ENCODE measurements at places on chromosomes 3 and 15.

DNA sequence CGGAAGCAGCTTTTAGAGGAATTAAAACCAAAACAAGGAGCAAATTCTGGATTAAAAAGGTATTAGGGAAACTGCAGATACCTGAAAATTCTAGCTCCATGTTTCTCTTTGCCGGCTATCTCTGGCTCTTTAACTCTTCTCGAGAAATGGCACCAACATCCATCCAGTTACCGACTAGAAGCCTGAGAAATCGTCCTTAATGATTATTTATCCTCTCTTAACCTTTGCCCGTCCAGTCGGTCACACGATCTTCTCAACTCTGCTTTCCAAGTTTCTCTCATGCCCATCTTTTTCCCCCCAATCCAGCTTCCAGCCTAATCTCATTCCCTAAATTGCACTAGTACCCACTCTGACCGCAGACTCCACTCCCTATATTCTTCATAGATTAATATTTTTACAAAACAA, 596 bp upstream of the SGO1 start:
- DNase-seq: no peak

GRCh38 chr3:86774082-86774691, 216.8 kb downstream of the VGLL3 start:
- DNase-seq: no peak

GRCh38 chr3:12155828-12156227, 2.9 kb downstream of the TIMP4 start:
- no peak for DNase-seq

DNA sequence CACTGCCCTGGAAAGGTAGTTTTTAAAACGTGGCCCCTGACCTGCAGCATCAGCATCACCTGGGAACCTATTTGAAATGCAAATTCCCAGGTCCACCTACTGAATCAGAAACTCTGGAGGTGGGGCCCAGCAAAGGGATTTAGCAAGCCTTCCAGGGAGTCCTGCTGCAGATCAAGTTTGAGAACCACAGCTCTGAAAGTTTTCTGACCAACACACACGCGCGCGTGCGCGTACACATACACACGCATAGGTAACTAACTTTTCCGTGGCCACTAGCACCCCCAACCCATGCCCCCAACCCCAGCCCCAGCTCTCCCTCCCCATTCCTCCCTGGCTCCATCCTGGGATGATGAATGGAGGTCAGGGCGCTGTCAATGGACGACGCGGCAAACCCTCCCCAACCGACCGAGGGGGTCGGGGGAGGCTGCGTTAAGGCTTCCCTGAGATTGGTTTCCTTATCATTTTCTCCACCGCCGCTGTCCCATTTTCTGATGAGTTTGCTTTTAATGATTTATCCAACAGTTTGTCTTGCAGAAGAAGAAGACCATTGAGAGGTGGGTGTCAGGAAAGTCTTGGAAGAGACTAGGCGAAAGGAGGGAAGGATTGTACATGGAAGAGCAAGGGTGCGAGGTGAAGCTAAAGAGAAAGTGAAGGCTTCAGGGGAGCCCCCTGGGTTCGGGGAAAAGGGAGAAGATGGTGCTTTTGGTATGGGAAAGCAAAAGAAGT, 590 bp upstream of the BOC start:
- no peak for DNase-seq

GRCh38 chr15:69390575-69390974, 23.6 kb upstream of the KIF23 start:
- no peak for DNase-seq

DNA sequence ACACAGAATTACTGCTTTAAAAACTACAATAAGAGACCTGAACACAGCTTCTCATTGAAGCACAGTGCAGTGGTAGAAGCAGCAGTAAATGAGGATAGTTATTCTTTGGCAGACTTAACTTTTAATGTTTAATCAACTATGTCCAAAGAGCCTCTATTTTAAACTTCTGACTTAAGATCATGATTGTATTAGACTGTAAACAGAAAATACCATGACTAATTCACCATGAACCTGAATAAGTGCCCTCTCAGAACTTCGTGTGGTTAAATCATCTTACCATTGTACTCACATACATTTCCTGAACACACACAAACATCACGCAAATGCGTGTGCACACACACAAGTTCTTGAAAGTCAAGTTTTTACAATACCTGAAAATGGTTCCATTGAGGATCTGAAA, 13.9 kb downstream of the CEP152 start:
- no peak for DNase-seq

- no peak for DNase-seq
Measured at GRCh38 chr3:177441813-177442646, 244.7 kb upstream of the TBL1XR1 start.

DNA sequence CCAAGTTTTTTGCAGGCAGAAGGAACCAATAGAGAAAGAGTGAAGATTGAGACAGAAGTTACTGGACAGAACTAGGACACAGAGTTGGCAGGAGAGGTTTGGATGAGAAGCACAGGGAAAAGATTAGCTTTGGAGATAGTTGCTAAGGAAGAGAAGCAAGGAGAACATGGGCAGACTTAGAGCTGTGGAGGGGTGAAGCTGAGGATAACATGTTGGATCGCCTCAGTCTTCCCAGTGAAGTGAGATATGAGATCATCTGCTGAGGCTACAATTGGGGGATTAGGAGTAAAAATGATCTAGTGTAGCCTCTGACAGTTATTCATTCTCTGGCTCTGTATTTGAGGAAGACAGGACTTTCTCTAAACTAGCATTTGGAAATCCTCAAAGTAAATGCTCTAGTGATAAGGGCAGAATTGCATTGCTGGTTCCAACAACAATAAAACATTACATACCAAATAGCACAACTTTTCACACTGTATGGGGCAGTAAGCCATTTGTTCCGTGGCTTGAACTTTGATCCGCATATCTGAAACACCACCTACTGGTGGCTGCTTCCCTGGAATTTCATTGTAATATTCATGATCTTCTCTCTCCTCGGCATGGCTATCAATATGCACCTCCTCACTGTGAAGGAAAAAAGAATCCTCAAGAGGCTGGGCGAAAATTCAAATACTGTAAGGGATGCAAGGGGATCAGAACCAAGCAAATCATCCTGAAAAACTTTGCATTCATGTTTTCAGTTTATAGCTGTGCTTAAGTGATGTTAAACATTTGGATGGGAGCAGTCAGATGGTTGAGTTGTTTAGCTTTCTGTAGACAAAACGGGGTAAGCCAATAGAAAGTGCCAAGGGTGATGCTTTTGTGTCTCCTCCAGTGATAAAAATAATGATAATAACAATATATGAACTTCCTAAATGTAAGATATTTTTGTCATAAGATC, 22.2 kb upstream of the EID1 start:
- DNase-seq: no peak

- no peak for DNase-seq
Measured at GRCh38 chr15:78317145-78317836, 17.9 kb upstream of the SKIC8 start.

- no peak for DNase-seq
Measured at GRCh38 chr3:123909785-123910184, 25.7 kb upstream of the MYLK start.

DNA sequence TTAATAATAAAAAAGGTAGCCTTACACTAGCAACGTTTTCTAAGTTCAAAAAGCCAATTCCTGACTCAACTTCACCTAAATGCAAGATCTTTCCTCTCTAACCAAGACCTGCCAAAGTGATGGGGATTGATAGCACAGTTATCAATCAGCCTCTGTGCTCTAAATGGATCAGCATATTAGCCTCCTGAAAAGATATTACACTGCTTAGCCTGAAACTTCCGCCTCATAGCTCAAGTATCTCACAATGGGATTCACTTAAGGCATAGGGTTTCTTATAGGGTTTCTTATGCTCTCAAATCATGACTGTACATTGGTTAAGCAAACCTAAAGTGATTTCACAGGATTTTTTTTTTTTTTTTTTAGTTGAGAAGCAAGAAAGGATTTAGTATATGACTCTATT, 436 bp upstream of the SLC9A9 start:
- DNase-seq: no peak

DNA sequence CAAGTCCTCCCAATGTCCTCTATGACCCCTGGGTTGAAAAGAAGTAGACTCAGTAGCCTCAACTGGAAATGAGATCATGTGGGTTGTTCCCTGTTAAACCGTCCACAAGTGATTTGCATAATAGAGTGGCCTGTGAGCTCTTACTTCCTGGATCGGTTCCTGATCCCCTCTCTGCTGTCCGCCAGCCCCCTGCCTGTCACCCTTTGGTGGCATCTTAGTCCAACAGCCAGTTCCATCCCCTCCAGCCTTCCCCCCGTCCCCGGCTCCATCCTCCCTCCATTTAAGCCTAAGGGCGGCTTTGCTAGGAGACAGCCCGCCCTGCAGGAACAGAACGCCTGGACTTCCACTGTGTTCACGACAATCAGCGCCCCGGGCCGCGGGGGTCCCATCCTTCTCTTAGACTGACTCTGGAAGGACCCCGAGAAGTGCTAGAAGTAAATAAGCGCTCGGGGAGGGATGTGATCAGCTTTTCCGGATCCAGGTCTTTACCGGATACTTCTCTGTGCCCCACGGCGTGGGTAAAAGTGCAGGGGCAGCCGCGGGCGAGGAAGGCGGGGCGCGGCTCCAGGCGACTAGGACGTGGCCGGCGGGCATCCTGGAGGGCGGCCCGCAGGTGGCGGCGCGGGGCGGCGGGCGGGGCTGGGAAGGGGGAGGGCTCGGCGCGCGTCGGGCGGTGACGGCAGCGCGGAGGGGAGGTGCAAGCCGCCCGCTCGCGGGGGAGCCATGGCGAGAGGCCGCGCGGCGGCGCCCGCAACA, 51.2 kb upstream of the ULK4 start:
- DNase-seq: peak; percentile 52

- DNase-seq: no peak
Measured at GRCh38 chr3:143716731-143717130, 131.5 kb downstream of the SLC9A9 start.

DNA sequence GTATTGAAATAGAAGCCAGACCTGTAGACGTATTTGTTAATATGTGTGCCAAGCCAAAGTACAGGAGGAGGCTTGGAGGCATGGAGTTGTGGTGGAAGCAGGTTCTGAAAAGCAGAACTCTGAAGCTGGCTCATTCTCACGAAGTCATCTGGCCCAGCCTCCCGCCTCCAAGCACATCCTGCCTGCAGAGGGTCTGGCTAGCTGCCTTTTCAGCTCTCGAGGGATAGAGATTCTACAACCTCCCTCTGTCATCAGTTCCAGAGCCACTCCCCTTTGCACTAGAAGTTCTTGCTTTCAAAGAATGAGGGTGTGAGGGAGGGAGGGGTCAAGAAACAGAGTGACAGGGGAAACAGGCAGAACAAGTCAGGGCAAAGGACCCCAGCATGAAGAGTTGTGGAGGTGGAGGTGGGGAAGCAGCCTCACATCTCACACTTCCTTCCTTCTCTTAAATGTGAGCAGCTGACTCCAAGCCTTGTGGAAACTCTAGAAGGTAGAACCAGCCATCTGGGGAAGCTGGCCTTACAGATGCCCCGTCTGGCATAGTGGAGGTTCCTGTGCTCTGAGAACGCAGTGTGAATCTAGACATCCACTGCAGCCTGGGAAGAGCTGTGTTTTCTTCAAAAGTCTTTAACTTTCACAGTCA, 95.3 kb downstream of the SLC49A4 start:
- no peak for DNase-seq

- DNase-seq: no peak
Measured at GRCh38 chr3:66432041-66432766, 68.6 kb downstream of the LRIG1 start.

GRCh38 chr3:120608506-120608905, 12.4 kb downstream of the NDUFB4 start:
- DNase-seq: no peak

- no peak for DNase-seq
Measured at GRCh38 chr3:29255854-29256696, 24.8 kb upstream of the RBMS3 start.

GRCh38 chr3:77014226-77014625, 25.7 kb upstream of the ROBO2 start:
- no peak for DNase-seq

- DNase-seq: no peak
Measured at GRCh38 chr3:180743813-180744590, 64.7 kb upstream of the CCDC39 start.

DNA sequence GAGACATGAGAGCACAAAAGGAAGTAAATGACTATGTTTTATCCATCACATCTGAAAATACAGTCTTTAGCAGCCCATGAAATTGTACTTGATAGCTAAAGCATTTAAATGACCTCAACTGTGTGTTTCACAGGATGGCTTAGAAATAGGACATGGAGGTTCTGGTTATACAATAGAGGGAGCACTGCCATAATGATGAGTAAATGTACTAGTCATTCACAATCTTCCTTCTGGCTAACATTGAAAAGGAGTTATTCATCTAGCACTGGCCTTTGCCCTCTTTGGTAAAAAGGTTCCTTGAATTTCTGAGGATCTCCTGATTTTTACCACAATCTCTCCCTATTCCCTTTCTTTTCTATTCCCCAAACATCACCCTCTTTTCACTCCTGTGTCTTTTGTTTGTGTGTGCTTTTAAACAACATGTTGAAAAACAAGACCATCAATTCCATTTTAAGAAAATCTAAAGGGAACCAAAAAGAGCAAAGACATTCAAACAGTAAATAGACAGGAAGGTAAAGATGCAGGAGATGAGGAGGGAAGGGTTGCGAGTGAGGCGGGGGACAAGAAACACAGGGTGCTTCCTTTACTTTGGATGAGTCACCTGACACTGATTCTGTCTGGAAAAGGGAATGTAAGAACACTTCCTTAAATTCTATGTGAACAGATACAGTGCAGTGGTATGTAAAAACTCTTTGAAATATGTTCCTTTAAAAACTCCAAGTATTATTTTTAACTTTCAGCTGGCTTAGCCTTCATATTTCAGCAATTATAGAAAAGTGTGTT, 619.0 kb downstream of the MECOM start:
- no peak for DNase-seq

- no peak for DNase-seq
Measured at GRCh38 chr3:115699706-115700105, 76.4 kb downstream of the GAP43 start.

DNA sequence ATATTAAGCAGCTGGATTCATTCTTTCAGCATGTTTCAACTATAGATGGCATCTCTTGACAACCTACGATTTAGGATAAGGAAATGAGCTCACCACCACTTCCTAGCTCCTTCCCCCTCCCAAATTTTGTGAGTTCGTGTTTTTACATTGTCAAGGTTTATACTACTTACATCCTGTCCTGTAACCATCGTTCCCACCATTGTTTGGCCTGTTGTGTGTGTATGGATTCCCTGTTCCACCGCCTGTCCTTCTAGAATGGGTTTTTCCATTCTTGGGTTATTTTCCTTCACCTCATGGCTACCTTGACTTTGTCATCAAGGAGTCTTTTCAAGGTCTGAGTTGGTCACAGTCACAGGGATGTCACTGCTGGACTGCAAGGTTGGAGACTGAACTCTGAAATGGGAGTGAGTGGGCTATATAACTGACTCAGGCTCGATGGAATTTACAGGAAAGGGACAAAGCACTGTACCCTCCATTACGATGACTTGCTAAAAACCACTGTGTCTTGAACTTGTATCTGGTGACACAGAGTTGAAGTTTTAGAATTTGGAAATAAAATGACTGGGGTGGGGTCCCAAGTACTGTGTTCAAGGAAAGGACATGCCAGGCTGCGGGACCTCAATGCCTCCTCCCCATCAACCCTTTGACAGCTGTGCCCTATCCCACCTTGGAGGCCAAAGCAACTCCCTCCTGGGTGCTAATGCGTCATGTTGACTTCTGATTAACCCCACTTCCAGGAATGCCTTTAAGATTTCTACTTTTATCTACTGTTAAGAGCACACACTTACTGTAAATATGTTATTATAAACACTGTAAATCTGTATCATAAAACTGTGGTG, 66.8 kb upstream of the BLM start:
- no peak for DNase-seq
